NCI-H446 (cell line): ENCODE measurements at places on chromosomes 7 and 10.
A peak's percentile ranks its signal among the peaks of the same experiment; 100 is the strongest.

- DNase-seq = no peak
Measured at GRCh38 chr10:52668024-52668423, 104.6 kb downstream of the MBL2 start.

DNA sequence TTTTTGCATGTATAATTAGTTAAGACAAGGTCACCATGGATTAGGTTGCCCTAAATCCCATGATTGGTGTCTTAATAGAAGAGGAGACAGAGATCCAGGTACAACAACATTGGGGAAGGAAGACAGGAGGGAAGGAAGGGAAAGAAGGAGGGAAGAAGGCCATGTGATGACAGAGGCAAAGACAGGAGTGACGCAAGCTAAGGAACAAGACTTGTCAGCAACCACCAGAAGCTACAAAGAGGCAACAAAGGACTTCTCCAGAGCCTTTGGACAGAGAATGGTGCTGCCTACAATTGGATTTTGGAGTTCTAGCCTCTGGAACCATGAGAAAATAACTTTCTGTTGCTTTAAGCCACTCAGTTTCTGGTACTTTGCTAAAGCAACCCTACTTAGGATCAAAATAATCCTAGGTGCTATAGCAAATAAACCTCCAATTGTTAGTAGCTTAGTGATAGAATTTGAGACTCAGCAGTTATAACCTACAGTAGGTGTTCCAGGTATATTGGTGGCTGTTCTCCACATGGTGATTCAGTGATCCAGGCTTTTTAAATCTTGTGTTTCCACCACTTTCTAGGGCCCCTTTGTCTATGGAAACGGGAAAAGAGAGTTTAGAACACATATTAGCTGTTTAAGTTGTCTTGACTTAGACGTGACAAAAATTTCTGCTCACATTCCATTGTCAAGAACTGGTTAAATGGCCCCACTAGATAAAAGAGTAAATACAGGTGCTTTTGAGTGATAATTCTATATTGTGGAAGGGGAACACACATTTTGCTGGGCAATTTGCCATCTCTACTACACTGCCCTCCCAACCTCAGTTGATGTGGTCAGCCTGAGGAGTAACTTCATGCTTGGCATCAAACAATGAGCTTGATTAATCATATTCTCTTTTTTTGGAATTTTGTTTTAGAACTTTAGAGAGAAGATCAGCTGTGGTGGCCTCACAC is 70.5 kb upstream of the SP4 start:
- no peak for DNase-seq

DNA sequence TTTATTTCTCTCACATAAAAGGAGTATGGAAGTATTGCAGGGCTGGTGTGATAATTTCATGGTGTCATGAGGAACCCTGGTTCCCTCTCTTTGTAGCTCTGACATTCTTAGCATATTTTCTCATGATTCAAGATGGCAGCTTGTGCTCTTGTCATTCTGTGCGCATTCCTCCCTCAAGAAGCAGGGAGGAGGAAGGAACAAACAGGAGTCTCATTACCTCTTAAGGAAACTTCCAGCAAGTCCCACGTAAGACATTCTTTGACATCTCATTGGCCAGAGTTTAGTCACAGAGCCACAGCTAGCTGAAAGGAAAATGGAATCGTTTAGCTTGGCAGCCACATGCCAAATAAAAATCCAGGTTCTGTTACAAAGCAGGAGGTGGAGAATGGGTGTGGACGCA is 546.8 kb downstream of the LRMDA start:
- no peak for DNase-seq

DNA sequence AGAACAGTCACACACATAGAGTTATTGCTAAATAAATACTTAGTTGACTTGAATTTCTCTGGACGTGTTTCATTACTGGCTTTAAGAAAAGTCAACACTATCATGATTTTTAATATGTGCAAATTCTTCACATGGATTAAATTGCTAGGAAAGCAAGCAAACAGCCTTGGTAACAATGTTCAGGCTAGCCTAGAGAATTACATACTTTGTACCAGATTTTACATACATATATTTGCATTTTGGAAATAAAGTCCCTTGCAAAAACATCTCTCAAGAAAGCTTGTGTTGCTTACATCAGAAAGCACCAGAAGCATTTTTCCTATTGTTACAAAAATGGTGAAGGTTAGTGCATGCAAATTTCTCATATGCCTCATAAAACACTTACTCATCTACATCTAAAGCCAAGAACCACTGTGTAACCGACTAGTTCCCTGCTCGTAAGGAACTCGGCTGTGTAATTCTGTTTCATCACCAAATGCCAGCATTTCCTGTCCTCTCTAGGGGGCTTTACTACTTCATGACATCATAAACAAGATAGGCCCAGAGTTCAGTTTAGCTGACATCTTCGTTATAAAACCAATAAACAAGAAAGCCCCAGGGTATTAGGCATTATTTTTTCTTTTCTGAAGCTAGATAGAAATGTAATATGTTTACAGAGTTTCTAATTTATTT is 87.8 kb downstream of the CFAP58 start:
- no peak for DNase-seq

GRCh38 chr7:99404235-99404976 is 4.0 kb downstream of the PDAP1 start:
- DNase-seq = no peak

- no peak for DNase-seq
Measured at GRCh38 chr7:69419934-69420333, 178.3 kb upstream of the AUTS2 start.

DNA sequence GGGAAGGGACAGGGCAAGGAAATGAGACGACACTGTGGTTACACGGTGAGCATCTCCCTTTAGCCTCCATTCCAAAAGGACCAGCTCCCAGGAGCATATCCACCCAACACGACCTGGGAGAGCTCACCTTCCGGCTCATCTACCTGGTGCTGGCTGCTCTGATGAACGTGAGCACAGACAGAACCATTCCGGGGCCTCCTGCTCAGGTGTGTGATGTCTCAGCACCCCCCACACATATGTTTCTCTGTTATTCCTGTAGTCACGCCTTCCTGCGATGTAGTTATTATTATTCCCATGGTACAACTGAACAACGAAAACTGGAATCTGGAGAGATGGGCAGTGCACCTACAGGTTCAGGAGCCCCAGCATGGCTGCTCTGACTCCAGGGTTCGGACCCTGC is 20.5 kb upstream of the GPR26 start:
- no peak for DNase-seq

DNA sequence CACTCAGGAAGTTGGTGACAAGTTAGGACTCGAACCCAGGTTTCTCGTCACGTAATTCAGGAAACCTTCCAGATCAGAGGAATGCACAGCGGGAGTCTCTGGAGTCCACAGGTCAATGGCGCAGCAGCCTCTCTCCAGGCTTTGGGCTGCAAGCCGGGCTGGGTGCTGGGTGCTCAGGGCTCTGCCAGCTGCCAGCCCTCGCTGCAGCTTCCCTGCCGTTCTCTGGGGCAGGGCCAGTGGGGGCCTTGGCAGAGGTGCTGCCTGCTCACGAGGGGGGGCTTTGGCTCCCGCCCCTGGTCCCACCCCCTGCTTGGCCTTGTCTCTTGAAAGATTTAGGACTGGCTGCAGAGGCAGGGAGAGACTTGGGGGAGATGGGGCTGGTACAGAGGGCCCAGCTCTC is at the start of gene TACR2:
TSS of gene TACR2 (minus strand) at position 224 of the 400 bp plus-strand sequence. CDS start 595 bp downstream, outside the sequence.
- DNase-seq = peak; percentile 76

GRCh38 chr7:20217193-20217948 is at the start of gene MACC1:
Gene MACC1 (minus strand): TSS chr7:20217384. CDS start chr7:20161862, 55,522 bp downstream.
- no peak for DNase-seq

DNA sequence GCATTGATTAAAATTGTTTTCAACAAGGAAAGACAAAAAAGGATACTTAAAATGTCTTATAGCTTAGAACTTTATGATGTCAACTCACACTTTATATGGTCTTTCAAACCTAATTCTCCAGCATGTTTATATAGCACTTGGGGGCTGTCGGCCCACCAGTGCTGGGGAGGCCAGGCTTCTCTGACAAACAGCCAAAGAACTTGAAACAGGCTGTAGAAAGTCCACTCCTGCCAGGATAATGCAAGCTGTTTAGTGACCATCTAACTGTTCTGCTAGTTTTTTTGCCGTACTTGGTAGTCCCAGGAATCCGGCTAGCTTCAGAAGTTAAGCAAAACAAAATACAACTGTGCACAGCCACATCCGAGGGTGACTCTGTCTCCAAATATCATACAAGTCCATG is 13.6 kb upstream of the SOSTDC1 start:
- no peak for DNase-seq

DNA sequence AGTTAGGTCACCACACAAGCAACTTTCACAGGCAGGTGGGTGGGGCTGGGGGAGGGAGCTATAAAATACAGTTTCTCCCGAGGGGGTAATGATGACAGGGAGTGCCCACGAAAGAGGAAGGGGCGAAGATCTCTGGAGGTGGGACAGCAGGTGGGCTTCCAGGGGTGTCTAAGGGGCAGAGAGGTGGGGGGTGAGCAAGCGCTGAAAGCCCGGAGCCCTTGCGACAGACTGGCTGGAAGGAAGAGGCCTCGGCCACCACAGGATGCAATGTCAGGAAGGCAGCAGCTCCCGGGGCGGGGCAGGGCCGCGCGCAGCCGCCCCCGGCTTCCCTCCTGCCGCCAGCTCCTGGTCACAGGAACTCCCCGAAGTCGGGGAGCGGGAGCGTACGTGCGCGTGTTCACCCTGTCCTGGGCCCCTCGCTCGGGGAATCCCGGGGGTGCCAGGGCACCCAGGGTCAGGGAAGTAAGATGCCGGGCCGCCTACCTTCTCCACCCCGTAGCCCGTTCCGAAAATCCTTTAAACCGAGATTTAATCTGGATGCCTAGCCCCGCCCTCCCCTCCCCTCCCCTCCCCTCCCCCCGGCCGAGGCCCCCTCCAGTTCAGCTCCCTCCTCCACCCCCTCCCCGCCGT is 105.2 kb upstream of the PPIF start:
- DNase-seq = no peak

GRCh38 chr7:112622159-112622715 is 141.4 kb downstream of the LSMEM1 start:
- no peak for DNase-seq

- peak; percentile 69 for DNase-seq
Measured at GRCh38 chr7:16178092-16178491, 243.2 kb downstream of the CRPPA start.

- no peak for DNase-seq
Measured at GRCh38 chr10:125709553-125710474, 9.7 kb upstream of the EDRF1 start.
